Osteocyte (in vitro differentiated cells): ENCODE measurements at places on chromosomes 1 and 21. TPM values are rescaled to one million over a fixed set of nuclear protein-coding genes. Genes with fewer than 3 reads are reported as not detected.

DNA sequence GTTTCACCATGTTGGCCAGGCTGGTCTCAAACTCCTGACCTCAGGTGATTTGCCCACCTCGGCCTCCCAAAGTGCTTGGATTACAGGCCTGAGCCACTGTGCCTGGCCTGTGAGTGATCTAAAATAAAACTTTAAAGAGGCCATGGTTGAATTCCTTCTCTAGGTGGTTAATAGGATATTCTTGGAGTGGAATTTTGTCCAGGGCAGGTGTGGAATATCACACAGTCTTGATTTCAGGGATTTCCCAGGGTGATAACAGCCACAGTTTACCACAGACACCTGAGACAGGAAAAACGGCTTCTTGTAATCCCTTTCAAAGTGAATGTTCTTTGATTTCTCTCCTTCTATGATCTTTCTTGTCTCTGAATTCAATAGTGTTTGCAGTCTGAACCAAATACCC is 32.1 kb upstream of the C1orf21 start:
- no peak overlapping the region for H3K27ac ChIP-seq
- H3K4me3 ChIP-seq, result no peak overlapping the region
- no peak for DNase-seq
- peaks cover 6% of the 10 kb centered on the region for H3K27me3 ChIP-seq
- H3K4me1 ChIP-seq, result peaks cover 6% of the 10 kb centered on the region

DNA sequence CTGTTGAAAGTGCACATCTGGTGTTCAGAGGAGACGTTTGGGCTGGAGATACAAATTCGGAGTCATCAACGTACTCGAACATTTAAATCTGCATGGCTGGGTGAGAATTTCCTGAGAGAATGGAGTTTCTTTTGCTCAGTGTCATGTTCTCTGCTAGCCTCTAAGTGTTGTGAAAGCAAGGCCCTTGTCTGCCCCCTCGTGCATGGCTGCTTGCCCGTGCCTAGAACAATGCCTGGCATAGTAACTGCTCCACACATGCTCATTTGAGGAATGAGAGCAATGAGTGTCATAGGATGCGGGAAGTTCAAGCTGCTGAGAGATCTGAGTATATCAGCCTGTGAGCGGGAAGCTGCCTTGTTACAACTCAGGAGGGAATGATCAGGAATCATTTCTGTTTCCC is 171.1 kb upstream of the CSF3R start:
- no peak overlapping the region for H3K4me3 ChIP-seq
- DNase-seq, result no peak
- no peaks in the 10 kb centered on the region for H3K4me1 ChIP-seq
- no peak overlapping the region for H3K27ac ChIP-seq
- H3K36me3 ChIP-seq, result no peaks in the 10 kb centered on the region

DNA sequence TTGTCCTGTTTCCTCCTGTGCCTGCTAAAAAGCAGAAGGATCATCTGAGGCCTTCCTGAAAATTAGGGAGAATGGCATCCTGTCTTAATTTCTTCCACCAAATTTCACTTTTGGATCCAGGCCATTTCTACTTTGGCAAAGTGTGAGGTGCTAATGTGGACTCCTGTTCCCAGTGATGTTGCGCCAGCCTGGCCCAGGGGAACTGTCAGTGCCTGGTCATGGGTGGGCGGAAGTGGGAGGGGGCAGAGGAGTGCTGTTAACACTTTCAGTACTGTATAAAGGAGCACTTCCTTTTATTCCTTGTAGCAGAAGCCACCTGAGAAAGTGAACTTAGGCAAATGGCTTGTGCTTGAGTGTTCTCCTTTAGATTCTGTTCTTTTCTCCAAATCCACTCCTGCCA is 19.9 kb downstream of the ELAPOR1 start:
- H3K4me3 ChIP-seq, result no peak overlapping the region
- H3K27me3 ChIP-seq, result no peaks in the 10 kb centered on the region
- no peaks in the 10 kb centered on the region for H3K4me1 ChIP-seq
- DNase-seq, result no peak

DNA sequence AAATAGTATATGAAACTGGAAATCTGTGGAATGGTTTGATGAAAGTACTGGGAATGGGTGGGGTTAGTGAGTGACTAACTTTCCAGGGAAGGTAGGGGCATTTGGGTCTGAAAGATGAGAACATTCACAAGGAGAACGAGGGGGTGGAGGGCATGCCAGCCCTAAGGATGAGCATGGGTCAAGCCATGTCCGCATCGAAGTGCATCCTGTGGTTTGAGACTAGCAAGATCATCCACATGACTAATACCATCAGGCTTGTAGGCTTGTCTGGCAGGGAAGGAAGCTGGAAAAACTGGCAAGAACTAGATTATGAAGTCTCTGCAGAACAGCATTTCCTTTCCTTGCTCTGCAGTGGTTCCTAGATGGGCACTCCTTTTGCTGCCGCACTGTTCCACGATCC is 70.4 kb upstream of the UBE2U start:
- H3K27ac ChIP-seq, result peak overlapping the region; percentile 71
- no peaks in the 10 kb centered on the region for H3K27me3 ChIP-seq
- H3K4me3 ChIP-seq, result no peak overlapping the region
- H3K4me1 ChIP-seq, result peaks cover 42% of the 10 kb centered on the region

GRCh38 chr21:45545236-45545570 is 3.0 kb upstream of the SLC19A1 start:
- H3K36me3 ChIP-seq, result no peaks in the 10 kb centered on the region
- peaks cover 8% of the 10 kb centered on the region for H3K4me1 ChIP-seq
- H3K27me3 ChIP-seq, result peaks cover 8% of the 10 kb centered on the region
- H3K4me3 ChIP-seq, result no peak overlapping the region
- DNase-seq, result no peak
- H3K27ac ChIP-seq, result no peak overlapping the region

DNA sequence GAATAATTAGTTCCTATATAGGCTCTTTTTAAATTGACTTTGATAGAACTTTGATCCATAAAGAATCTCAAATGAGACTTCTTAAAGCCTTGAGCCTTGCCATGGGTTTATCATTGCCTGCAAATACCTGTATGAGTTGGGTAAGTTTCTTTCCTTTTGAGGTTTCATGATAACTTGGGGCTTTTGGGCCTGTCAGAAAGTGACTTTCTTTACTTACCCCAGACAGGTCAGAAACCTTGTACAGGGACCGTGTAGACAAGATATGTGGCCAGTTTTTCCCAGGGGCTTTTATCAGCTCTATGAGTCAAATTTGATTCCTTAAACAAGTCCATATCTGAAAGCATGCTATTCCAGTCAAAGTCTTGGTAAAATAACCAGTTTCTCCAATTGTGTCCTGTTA is 17.3 kb downstream of the KCTD3 start:
- H3K27me3 ChIP-seq, result no peaks in the 10 kb centered on the region
- DNase-seq, result no peak
- H3K27ac ChIP-seq, result no peak overlapping the region
- no peak overlapping the region for H3K4me3 ChIP-seq
- peaks cover 5% of the 10 kb centered on the region for H3K4me1 ChIP-seq

DNA sequence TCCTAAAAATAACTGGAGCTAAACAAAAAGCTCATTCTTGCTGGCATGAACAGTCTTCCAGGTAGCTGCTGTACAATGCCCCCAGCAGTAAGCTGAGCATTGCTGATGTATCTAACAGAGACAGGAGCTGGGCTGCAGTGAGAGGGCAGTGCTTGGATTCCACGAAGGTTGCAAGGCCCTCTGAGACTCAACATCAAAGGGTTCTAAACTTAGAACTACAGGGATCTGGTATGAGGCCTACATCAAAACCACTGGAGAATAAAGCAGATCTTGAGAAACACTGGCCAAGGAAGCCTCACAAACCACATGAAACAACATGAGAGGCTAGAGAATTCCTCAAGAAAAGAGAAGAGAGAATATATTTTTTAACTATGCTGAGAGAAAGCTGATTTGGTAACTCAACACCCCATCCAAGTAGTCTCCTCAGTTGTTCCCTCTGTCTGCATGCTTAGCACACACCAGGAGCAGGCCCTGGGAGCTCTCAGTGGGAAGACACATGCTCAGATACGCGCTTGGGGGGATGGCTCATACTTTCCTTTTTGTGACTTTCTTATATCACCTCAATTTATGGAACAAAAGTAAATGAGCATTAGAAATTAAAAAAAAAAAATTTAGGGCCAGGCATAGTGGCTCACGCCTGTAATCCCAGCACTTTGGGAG is 27.7 kb downstream of the DSTYK start:
- DNase-seq, result no peak
- H3K27me3 ChIP-seq, result no peaks in the 10 kb centered on the region
- H3K4me1 ChIP-seq, result peaks cover 26% of the 10 kb centered on the region
- no peak overlapping the region for H3K4me3 ChIP-seq

GRCh38 chr1:178684542-178685000 is 40.5 kb upstream of the RALGPS2 start:
- peak overlapping the region; percentile 73 for H3K27ac ChIP-seq
- H3K27me3 ChIP-seq, result no peaks in the 10 kb centered on the region
- DNase-seq, result no peak

- peak; percentile 13 for DNase-seq
- H3K4me1 ChIP-seq, result peaks cover 19% of the 10 kb centered on the region
- H3K36me3 ChIP-seq, result no peaks in the 10 kb centered on the region
- no peak overlapping the region for H3K27ac ChIP-seq
These were observed 47.0 kb downstream of the ETS2 start for GRCh38 chr21:38852708-38853107.

GRCh38 chr1:235108185-235108593 is 20.4 kb downstream of the TOMM20 start:
- no peaks in the 10 kb centered on the region for H3K27me3 ChIP-seq
- peaks cover 40% of the 10 kb centered on the region for H3K36me3 ChIP-seq
- H3K4me3 ChIP-seq, result no peak overlapping the region
- DNase-seq, result no peak
- H3K4me1 ChIP-seq, result peaks cover 26% of the 10 kb centered on the region

- DNase-seq, result peak; percentile 25
- H3K27ac ChIP-seq, result no peak overlapping the region
- H3K36me3 ChIP-seq, result peaks cover 2% of the 10 kb centered on the region
- no peaks in the 10 kb centered on the region for H3K27me3 ChIP-seq
- H3K4me1 ChIP-seq, result peaks cover 4% of the 10 kb centered on the region
These were observed 130.3 kb upstream of the EDN2 start for GRCh38 chr1:41614818-41615217.

DNA sequence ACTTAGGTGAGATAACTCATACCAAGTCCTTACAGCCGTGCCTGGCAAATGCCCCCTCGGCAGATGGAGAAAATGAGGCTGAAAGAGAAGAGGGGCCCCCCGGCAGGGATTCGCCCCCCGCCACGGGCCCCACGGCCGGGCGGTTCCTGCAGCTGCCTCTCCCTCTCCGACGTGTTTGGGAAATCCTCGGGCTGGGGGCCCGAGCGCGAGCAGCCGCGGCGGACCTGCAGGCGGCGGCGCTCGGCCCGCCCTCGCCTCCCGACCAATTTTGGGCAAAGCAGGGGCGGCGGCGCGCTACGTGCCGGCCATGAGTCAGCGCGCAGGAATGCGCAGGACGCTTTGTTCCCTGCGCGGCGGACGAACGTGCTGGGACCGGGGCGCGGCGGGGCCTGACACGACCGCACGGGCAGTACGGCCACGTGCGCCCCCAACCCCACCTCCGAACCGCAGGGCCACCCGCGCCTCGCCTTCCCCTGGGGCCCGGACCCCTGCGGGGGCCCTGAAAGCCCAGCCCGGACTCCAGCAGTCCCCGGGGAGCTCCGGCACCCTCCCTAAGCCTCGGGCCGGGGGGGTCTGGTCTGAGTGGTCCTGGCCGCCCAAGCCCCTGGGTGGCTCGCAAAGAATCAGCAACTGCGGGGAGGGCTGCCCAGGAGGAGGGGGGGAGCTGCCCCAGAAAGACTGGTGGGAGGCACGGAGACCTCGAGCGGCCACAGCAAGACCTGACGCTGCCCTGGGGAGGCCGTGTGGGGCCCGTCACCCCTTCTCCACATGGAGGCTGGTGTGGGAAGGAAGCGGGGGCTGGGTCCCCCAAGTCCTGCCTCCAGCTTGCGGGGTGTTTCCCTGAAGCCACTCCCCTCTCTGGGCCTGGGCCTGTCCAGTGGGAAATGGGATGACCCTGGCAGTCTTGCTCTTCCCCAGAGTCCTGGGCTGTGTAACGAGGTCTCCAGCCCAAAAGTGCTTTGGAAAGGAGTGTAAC is 11.9 kb upstream of the EDN2 start:
- H3K4me1 ChIP-seq, result peaks cover 43% of the 10 kb centered on the region
- peak overlapping the region; percentile 27 for H3K27ac ChIP-seq
- no peak overlapping the region for H3K4me3 ChIP-seq
- DNase-seq, result peak; percentile 92

DNA sequence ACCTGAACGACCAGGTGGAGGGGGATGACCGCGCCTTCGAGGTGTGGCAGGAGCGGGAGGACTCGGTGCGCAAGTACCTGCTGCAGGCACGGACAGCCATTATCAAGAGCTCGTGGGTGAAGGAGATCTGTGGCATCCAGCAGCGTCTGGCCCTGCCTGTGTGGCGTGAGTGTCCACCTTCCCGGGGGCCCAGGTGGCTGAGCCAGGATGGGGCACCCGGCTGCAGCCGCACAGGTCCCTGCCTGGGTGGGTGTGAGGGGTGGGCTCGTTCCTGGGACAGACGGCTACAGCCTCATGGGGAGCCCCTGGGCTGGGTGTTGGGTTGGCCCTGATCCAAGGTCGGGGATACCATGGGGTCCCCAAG is 65.2 kb downstream of the TRIM11 start:
- H3K36me3 ChIP-seq, result no peaks in the 10 kb centered on the region
- peaks cover 13% of the 10 kb centered on the region for H3K4me1 ChIP-seq
- DNase-seq, result peak; percentile 80
- H3K4me3 ChIP-seq, result no peak overlapping the region
- no peaks in the 10 kb centered on the region for H3K27me3 ChIP-seq

DNA sequence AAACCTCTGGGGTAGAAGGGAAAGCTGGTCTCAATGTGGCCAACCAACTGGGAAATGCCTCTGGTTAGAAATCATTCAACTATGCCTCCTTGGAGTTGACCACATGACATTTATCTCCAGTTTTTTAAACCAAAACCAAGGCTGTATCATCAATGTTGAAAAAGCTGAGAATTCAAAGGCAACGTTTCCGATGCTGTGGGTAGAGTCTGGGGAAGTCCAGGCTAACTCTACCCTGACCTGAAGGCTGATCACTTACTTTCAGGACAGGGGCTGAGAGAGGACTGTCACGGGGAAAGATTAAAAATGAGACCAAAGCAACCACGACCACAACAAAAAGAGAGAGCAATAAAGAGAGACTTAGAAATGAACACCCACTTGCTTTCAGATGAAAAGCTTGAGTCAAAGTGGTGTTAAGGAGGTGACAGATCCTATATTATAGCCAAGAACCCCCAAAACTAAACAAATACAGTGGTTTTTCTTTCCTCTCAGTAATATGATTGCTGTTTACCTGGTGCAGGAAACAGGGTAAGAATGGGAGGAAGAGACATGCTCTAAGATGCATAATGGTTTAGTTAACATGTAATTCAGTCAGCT is 90.8 kb upstream of the TNFSF4 start:
- no peak overlapping the region for H3K27ac ChIP-seq
- H3K4me3 ChIP-seq, result no peak overlapping the region
- no peaks in the 10 kb centered on the region for H3K27me3 ChIP-seq
- H3K36me3 ChIP-seq, result no peaks in the 10 kb centered on the region

- H3K27me3 ChIP-seq, result no peaks in the 10 kb centered on the region
- no peak for DNase-seq
- no peak overlapping the region for H3K27ac ChIP-seq
- no peak overlapping the region for H3K4me3 ChIP-seq
- H3K36me3 ChIP-seq, result no peaks in the 10 kb centered on the region
- H3K4me1 ChIP-seq, result peaks cover 26% of the 10 kb centered on the region
These were observed 762.9 kb downstream of the LTN1 start for GRCh38 chr21:28229814-28230213.

RAD54L gene
- total RNA-seq, result 4.2 and 5.4 TPM in 2 replicates

SMG7 gene
- total RNA-seq, result 38.3 and 41.4 TPM in 2 replicates

SLC35F3 gene
- not detected in 2 replicates for total RNA-seq

CFHR4 gene
- not detected in 2 replicates for total RNA-seq

FNDC10 gene
- 25.6 and 28.0 TPM in 2 replicates for total RNA-seq

SPRR2E gene
- total RNA-seq, result not detected in 2 replicates

HES5 gene
- total RNA-seq, result 0.29 TPM in 1 of 2 replicates, not detected in the other
